ENCODE measurements at places on chromosomes 12 and 14.
A peak's percentile ranks its signal among the peaks of the same experiment; 100 is the strongest.

- no peak for DNase-seq
These were observed 127.7 kb downstream of the NRXN3 start for GRCh38 chr14:78297858-78298257.

DNA sequence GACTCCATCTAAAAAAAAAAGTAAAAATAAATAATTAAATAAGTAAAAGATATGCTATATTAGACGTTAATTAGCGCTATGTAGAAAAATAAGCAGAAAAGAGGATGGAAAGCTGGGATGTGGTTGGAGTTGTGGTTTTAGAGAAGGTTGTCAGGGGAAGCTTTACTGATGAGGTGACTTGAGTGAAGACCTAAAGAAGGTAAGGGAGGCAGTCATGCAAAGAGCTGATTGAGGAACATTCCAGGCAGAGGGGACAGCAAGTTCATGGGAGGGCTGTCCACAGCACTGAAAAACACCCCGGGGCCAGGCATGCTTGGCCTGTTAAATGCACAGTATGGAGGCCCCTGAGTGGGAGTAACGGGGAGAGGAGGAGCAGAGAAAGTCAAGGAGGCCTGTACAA is 15.7 kb downstream of the SMAGP start:
- DNase-seq = no peak

- no peak for DNase-seq
These were observed 7.8 kb upstream of the KRT74 start for GRCh38 chr12:52581481-52581880.

- DNase-seq = no peak
These were observed 224.2 kb downstream of the RAD51B start for GRCh38 chr14:68043752-68044151.

- peak; percentile 58 for DNase-seq
These were observed at the start of gene VPS37B for GRCh38 chr12:122895704-122896636. Gene VPS37B (minus strand): TSS chr12:122896124. CDS start chr12:122896062, 62 bp downstream.

All from C1 segment of cervical spinal cord (tissue), 14 donors.